ENCODE measurements at places on chromosomes 2 and 18.
A peak's percentile ranks its signal among the peaks of the same experiment; 100 is the strongest.

DNA sequence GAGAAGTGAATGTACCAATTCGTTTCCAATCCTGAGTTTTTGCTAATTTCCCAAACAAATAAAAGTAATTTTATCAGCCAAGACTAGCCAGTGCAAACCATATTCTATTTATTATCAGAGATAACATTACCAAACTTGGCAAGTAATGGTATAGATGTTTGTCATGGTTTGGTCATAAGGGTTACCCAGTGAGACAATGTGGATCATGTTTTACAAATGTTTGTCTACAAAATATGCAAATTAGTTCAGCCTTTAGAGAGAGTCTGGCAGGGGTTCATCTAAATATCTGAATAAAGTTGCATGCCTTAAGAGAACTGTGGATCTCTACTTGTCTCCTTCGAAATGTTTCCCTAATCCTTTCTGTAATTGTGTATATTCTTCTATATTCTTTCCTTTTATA lies 152.2 kb downstream of the KCNH7 start:
- DNase-seq = peak; percentile 1

GRCh38 chr2:27854229-27854862 lies 35.8 kb downstream of the RBKS start:
- DNase-seq = no peak

DNA sequence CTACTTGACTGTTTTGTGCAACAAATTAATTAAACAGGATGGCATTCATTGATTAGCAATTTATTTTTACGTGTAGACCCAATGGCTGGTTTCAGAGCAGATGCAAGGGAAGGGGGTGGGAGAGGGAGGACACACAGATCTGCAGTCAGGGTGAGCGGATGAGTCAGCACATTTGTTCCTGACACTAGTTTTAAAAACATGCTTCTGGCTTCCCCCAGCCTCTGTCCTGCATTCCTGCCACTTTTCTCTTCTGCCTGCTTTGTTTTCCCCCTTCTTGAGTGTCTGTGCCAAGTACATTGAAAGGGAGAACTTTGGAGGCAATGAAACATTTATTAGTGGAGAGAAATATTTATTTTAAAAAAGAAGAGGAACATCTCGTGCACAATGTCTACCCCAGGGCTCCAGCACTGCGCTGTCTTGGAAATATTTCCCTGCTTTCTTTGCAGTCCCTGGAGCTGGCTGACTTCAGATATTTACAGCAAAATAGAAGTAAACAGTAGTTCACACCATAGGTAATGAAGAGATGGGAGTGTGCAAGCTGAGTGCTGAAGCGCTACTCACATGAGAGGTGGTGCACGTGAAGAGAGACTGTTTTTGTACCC lies 52.2 kb downstream of the NRP2 start:
- DNase-seq = peak; percentile 93

GRCh38 chr2:197847651-197848401 lies 43.4 kb downstream of the PLCL1 start:
- DNase-seq = no peak

- DNase-seq = peak; percentile 52
These were observed 442.6 kb downstream of the CMPK2 start for GRCh38 chr2:6423157-6423556.

- DNase-seq = no peak
These were observed 13.7 kb downstream of the CYB5A start for GRCh38 chr18:74278058-74278457.

- no peak for DNase-seq
These were observed 56.7 kb upstream of the RAB6C start for GRCh38 chr2:129922571-129923264.

GRCh38 chr2:122329278-122329677 lies 573.8 kb downstream of the TSN start:
- DNase-seq = no peak

DNA sequence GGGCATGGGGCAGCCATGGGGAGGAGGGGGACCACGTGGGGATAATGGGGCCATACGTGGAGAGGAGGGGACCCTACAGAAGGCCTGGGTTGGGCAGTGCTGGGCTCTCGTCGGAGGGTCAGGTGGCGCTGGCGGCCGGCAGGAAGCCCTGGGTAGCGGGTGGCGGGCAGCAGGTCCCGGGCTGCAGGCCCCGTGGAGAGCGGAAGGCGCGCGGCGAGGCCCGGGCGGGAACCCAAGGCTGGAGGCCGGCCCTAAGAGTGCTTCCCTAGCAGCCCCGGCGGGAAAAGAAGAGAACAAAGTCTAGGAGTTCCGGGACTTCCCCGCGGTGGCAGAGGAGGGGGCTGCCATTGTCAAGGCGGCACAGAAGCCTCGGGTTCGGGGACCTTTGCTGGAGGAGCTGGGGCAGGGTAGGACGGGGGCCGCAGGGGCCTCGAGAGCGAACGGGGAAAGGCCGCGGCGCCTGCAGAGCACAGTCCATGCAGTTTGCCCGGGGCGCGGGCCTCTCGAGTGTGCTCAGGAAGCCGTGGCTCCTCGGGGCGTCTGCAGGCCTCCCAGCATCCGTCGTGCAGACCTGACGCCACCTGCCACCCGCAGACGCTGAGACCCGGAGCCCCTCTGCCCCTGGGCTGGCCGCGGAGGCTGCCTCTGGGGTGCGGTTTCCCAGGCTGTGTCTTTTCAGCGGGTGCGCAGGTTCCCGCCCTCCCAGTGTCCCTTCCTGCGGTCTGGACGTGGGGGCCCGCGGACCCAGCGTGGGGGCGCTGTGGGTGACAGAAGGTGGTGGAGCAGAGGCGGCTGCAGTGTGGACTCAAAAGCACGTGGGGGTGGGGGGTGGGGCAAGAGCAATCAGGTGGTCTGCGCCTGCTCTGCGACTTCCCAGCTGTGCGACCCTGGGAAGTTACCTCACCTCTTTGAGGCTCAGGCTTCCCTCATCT lies 19.4 kb upstream of the NCL start:
- peak; percentile 7 for DNase-seq

- DNase-seq = no peak
These were observed 22.2 kb downstream of the ITGB1BP1 start for GRCh38 chr2:9401059-9401547.

GRCh38 chr2:35591886-35592285 lies 763.7 kb upstream of the CRIM1 start:
- no peak for DNase-seq

- peak; percentile 18 for DNase-seq
These were observed 216.1 kb upstream of the SETBP1 start for GRCh38 chr18:44464398-44465180.

DNA sequence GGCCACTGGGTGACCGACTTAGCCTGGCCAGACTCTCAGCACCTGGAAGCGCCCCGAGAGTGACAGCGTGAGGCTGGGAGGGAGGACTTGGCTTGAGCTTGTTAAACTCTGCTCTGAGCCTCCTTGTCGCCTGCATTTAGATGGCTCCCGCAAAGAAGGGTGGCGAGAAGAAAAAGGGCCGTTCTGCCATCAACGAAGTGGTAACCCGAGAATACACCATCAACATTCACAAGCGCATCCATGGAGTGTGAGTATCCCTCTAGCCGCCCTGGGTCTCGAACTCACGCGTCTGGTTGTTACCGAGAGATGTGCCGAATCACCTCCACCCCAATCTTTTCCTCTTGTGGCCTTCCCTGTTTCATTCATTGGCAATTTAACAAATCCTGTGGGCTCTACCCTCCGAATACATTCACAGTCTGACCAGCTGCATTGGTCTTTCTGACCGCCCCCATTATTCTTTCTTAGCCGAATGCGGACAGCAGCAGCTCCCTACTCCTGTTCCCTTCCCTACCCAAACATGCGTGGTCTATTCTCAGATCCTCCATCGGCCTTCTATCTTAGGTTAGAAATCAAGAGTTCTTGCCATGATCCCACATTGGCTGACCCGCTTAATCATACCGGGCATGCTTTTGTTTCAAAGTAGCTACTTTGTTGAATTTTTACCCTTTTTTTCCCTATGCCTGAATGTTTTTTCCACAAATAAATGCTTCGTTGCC lies 631 bp downstream of the RPL31 start:
- DNase-seq = peak; percentile 16

GRCh38 chr2:161384864-161385263 lies 31.2 kb upstream of the TBR1 start:
- no peak for DNase-seq

DNA sequence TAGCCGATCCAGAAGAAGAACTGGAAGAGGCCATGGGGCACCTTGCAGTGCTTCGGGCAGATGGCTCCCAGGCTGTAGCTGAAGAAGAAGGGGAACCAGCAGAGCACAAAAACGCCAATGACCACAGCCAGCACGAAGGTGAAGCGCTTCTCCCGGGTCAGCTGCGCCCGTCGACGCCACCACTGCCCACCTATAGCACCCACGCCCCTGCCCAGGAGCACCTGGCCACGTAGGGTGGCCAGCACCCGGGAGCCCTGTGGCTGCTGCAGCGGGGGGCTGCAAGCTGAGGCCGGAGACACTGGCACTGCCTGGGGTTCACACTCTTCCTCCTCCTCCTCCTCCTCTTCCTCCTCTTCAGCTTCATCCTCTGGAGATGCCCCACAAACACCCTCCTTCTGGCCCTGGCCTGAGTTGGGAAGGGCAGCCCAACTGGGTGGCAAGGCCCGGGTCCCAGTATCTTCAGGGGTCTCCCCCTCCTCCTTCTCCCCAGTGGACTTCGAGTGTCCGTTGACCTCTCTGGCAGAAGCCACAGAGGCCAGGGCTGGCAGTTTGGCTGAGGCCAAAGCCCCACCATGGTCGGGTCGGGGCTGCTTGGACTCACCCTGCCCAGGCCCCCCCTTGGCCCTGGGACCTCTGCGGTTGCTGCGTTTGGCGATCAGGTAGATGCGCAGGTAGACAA lies 1.3 kb downstream of the ADRA2B start:
- DNase-seq = no peak

DNA sequence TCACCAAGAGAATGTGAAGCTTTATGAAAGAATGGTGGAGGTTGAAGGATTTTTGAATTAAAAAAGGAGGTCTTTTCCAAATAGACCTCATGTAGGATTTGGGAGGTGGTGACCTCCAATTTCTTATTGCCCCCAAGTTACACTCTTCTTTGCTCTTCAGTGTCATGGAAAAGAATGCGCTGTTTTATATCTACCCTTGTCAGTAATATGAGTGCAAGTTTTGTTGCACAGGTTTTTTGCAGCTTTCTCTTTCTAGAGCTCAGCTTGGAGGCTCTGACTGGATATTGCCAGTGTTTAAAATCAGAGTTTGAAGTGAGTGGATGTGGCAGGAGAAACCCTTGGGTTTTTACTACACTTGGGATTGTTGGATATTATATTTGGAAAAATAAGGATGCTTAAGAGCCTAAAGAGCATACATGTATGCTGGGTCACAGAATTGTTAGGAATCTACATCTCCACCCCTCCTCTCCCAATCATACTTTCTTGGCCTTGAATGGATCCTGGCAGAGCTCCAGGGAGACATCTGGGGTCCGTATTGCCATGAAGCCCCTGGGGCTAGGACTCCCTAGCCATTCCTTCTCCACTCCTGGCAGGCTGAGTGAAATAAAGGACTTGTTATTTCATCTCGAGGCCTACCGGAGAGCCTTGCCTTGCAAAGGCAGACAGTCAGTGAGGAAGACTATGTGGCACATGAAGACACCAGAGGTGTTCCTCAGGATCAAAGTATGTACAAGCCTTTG lies 43.8 kb downstream of the APOB start:
- DNase-seq = no peak

- no peak for DNase-seq
These were observed at the start of gene FSHR for GRCh38 chr2:49154140-49154539. FSHR (minus strand) TSS chr2:49154515; CDS start chr2:49154417, 98 bp downstream.

GRCh38 chr2:72144274-72144631 lies 3.4 kb downstream of the CYP26B1 start:
- no peak for DNase-seq

Data from amniotic epithelial cell (primary cell).